Brain (organoid and tissue), 16 donors: ENCODE measurements at places on chromosomes 3 and 15.
A peak's percentile ranks its signal among the peaks of the same experiment; 100 is the strongest.

DNA sequence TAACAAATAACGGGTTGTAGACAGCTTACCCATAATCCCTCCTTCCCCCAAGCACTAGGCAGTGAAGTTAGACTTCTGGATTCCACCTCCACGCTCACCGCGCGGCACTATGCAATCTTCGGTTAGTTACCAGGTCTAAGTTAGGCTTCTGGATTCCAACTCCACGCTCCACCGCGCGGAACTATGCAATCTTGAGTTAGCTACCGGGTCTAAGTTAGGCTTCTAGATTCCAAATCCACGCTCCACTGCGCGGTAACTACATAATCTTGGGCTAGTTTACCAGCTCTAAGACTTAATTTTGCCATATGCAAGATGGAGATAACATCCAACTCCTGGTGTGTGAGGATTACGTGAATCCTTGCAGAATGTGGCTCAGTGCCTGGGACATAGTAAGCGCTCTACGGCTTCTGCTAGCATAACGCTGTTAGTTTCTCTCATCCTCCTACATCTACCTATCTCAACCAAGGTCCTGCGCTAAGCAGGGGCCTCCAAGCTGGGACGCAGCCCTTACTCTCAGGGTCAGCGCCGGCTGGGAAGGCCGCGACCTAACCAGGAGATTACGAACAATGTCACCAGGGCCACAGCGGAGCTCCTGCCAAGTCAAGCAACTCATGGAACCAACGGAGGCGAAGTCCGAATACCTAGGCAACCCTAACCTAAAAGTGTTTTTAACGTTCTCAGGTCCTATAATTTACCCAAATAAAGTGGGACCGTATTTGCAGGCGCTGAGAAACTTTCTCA is 497 bp upstream of the RPLP1 start:
- DNase-seq = no peak

DNA sequence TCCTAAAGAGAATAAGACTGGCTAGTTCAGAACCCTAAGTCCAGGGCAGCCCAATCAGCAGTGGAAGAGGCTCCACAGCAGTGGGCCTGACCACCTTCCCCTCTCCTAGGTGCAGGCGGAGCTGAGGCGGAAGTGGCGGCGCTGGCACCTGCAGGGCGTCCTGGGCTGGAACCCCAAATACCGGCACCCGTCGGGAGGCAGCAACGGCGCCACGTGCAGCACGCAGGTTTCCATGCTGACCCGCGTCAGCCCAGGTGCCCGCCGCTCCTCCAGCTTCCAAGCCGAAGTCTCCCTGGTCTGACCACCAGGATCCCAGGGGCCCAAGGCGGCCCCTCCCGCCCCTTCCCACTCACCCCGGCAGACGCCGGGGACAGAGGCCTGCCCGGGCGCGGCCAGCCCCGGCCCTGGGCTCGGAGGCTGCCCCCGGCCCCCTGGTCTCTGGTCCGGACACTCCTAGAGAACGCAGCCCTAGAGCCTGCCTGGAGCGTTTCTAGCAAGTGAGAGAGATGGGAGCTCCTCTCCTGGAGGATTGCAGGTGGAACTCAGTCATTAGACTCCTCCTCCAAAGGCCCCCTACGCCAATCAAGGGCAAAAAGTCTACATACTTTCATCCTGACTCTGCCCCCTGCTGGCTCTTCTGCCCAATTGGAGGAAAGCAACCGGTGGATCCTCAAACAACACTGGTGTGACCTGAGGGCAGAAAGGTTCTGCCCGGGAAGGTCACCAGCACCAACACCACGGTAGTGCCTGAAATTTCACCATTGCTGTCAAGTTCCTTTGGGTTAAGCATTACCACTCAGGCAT is 33.7 kb downstream of the VIPR1 start:
- no peak for DNase-seq

DNA sequence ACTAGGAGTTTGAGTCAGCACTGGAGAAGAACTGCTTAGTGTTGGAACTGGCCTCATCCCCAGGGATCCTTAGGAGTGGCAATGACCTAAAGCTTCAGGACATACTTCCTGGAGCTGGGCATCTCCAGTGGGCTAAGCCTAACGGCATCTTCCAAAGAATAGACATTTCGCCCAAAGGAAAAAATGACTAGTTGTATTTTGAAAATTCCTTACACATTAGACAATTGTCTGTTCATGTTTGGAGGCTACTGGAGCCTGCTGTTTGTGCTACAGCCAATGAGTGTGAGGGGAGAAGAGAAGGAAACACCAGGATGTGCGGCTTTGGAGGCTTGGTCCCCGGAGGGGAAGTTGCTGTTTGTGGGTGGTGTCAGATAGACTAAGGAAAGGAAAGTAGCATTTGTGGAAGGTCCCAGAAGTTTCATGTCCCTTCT is 77.6 kb downstream of the POLR2M start:
- no peak for DNase-seq

GRCh38 chr3:35602395-35602936 is 36.9 kb upstream of the ARPP21 start:
- DNase-seq = peak; percentile 34

- no peak for DNase-seq
Observed at GRCh38 chr15:75143738-75144334, 57.8 kb upstream of the C15orf39 start.

DNA sequence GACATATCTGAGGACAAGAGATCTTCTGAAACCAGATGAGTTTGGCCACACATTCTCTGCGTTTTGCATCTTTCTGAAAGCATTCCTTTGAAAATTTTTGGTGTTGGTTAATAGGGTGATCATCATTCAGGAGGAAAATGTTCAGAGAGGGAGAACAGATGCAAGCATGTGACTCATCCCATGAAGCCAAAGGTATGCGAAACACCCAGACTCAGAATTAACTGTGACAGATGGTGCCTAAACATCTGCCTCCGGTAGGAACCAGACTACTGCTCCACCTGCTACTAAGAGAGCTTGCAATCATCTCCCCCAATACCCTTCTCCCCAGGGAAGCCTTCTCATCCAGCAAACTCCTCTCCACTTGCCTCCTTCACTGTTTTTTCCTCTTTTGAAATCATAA is 46.2 kb downstream of the TRIM69 start:
- no peak for DNase-seq

DNA sequence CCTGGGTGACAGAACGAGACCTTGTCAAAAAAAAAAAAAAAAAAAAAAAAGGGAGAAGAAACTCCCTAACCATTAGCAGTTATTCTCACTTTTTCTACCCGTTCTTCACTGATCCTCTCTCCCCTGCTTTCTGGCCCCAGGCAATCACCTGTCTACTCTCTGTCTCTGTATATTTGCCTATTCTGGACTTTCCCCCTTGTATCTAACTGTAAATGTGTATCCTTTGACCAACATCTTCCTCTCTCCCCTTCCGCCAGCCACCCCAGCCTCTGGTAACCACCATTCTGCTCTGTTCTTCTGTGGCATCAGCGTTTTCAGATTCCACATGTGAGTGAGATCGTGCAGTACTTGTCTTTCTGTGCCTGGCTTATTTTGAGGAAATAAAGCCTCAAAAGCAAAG is 6.9 kb downstream of the CYFIP1 start:
- no peak for DNase-seq

- DNase-seq = no peak
Observed at GRCh38 chr3:114623420-114624046, 329.7 kb downstream of the TIGIT start.

- no peak for DNase-seq
Observed at GRCh38 chr15:84761607-84762131, 13.3 kb downstream of the ZNF592 start.

- no peak for DNase-seq
Observed at GRCh38 chr3:64174328-64174727, 50.9 kb downstream of the PRICKLE2 start.

DNA sequence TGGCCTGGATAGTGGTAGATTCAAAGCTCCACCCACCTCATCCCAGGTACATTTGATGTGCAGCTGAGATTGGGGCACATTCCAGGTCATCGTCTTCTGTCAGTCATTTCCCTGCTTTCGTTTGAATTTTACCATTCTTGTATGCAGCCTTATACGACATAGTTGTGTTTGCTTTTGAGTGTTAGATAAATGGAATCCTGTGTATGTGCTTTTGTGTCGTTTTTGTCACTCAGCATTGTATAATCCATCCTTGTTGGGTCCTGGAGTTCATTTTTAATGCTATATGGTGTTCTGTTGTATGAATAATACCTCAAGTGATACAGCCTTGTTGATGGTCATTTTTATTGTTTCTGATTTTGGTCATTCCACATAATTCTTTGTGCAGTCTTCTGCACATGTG is 7.3 kb downstream of the RCCD1 start:
- DNase-seq = no peak

GRCh38 chr15:100692671-100693070 is 90.3 kb downstream of the ASB7 start:
- DNase-seq = no peak

GRCh38 chr15:58038426-58039078 is 27.0 kb downstream of the ALDH1A2 start:
- DNase-seq = peak; percentile 7

- DNase-seq = no peak
Observed at GRCh38 chr3:121075191-121075590, 167.2 kb downstream of the STXBP5L start.

GRCh38 chr3:21310891-21311290 is 440.1 kb downstream of the ZNF385D start:
- DNase-seq = no peak
